ENCODE measurements at places on chromosomes 3 and 15.

GRCh38 chr15:26635614-26636013 is 137.3 kb downstream of the GABRB3 start:
- no peak for DNase-seq

DNA sequence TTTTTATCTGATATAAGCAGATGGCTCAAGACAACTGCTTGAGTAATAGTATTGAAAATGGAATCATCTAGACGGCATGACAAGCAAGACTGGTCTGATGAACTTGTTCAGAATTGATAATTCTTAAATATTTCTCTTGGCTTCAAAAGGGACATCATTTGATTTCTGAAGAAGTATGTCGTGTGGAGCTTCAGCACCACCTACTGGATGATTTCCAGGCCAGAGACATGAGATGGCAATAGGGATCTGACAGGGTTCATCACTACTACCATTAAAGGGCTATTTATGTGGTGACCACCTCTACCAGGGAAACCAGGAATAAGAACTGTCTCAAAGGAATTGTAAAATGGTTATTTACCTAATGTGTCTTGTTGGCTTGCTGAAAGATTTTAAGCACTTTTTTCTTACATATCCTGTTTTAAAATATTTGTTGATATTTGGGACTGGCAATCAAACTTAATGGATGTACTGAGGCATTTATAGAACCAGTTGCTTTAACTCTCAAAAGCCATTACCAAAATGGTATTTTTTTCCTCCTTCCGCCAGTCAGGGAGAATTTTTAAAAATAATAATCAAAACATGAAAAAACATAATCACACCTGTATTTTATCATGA is 99.5 kb upstream of the FAM98B start:
- peak; percentile 63 for DNase-seq

GRCh38 chr3:193168931-193169330 is 72.1 kb upstream of the PLAAT1 start:
- DNase-seq, result no peak

- no peak for DNase-seq
Measured at GRCh38 chr15:60479361-60480110, 594 bp upstream of the ICE2 start.

DNA sequence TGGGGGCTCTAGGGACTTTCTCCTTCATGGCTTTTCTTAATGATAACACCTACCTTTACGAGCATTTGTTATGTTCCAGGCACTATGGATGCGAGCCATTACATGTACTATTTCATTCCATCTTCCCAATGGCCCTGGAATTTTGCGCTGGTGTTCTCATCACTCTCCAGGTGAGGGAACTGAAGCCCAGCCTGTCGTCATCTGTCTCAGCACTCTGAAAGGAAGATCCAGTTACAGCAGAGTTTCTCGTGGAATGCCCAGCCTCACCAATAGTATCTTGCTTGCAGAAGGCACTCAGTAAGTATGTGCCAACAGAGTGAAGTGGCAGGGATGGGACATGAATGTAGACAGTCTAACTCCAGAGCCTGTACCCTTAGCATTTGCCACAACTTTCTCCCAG is 56.8 kb downstream of the NOX5 start:
- no peak for DNase-seq

- DNase-seq, result no peak
Measured at GRCh38 chr3:9976721-9977709, 9.6 kb downstream of the EMC3 start.

DNA sequence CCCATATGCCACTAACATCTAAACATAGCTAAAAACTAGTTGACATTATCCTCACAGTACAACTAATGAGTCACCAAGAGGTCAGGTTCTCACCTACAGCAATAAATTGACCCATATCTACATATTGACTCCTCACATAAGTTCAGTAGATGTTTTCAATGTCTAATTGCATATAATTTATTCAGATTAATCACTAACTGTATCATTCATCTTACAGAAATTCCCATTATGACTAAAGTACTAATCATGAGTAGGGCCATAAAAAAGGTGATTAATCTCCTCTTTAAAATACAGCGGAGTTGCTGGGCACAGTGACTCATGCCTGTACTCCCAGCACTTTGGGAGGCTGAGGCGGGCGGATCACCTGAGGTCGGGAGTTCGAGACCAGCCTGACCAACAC is 82.4 kb upstream of the ST3GAL6 start:
- DNase-seq, result no peak

GRCh38 chr3:66490984-66491383 is 9.8 kb downstream of the LRIG1 start:
- DNase-seq, result no peak

DNA sequence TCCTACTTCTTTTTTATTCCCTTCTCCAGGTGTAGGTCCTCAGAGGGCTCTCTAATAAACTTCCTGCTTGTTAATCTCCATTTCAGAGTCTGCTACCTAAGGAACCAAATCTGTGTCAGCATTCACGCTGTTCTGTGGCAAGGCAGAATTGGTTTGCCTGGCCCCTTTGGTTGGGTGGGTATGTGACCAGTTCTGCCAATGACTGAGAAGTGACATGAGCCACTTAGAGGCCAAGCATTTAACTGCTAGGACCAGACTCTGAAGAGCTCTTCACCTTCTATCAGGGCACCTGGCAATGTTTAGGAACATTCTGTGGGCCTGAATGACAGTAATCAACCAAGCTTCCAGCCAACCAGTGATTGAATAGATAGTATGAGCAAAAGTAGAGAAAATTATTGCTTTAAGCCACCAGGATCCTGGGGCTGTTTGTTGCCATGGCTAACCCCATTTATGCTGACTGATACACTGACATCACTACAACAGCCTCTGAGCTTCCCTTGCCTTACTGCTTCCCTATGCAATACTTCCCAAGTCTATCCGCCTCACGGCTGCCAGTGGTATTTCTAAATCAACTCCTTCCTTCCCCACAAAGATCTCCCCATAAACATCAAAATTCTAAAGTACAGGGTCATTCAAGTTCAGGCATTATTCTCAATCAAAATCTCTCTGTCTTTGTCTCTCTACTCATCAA is 7.6 kb downstream of the FRMD4B start:
- DNase-seq, result no peak

DNA sequence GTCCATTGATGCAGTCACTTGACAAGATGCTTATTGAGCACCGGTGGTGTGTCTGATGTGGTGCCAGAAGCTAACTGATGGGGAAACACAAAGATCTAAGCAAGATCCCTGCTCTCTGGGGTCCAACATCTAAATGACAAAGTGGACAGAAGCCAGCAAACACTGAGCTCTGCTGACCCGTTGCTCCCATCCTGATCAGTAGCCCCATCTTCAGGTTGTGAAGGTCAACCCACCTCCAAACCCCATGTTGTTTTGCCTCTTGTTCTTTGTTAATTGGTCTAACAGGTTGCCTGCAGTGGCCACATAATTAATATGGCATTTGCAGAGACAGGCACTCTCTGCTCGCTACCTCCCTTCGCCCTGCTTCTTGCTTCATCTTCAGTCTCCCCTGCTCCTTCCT is 21.5 kb upstream of the GLCE start:
- DNase-seq, result no peak

- no peak for DNase-seq
Measured at GRCh38 chr3:130601442-130601971, 84.5 kb downstream of the COL6A6 start.

DNA sequence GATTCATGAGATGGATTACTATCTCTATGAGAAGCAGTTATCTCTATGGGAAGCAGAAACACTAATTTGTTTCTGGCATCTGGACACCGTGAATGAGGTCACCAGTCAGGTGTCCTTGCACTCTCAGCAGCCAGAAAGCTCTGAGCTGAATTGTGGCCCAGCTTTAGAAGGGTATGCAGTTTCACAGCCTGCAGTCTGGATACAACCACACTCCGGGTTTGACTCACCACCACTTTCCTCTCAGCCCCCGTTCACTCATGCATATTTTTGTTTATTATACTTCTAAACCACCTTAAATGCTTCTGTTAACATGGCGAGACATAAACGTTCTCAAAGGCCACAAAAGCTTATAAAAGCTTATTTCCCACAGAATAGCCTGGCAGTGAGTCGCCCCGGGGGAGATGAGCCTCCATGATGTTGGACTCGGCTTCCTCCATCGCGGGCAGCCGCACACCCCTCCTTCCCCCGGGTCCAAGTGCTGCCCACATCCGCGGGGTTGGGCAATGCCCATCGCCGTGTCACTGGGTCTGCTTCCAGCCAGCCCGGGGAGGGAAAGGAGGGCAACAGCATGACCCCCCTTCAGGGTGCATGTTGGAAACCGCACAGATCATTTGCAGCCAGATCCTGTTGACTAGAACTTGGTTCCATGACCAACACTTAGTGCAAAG is 16.8 kb upstream of the SLC41A3 start:
- DNase-seq, result no peak

DNA sequence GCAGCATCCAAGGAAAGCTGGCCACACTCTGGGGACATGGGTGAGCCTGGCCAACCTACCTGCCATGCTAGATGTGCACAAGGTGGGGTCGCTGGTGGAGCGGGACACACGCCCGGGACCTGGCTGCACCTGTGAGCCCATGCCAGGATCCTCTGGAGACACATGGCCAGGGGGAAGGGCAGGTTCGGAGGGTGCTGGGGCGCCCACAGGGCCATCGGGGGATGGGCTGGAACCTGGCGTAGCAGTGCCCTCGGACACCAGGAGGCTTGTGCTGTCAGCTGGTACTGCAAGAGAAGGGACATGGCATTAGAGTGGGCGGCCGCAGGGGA is 143.4 kb downstream of the NSMCE3 start:
- no peak for DNase-seq

- no peak for DNase-seq
Measured at GRCh38 chr3:196149831-196150301, 61.3 kb downstream of the ZDHHC19 start.

DNA sequence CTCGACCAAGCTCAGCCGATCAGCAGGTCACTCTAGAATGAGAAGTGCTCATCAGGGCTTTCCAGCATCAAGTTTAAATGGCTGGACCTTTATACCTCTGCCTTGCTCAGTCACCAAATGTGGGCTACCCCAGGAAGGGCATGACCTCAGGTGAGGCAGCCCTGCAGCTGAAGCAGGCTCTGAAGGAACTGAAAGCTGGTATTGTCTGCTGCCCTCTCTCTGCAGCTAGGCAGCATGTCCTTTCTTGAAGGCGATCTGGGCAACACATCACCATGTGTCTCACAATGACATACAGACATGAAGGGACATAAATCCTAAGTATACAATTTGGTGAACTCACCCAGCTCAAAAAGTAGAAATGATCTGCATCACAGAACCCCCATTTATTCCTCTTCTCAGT is 38.7 kb upstream of the ARID3B start:
- no peak for DNase-seq

DNA sequence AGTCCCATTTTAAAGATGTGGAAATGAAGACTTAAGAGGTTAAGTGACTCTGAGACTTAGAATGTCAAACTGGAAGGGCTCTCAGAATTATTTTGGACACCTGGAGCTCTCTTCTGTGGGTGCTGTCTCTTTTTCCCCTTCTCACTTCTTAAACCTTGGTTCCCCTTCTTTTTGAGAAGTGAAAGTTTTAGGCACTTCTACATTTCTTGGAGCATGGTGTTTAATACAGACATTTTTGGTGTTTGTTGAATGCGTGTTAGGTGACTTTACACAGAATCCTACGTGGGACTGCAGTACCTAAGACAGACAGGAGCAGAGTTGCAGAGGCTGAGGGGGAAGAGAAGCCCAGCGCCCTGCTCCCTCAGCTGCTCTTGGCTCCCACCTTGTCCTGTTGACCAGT is 133.3 kb downstream of the MDFIC2 start:
- no peak for DNase-seq

DNA sequence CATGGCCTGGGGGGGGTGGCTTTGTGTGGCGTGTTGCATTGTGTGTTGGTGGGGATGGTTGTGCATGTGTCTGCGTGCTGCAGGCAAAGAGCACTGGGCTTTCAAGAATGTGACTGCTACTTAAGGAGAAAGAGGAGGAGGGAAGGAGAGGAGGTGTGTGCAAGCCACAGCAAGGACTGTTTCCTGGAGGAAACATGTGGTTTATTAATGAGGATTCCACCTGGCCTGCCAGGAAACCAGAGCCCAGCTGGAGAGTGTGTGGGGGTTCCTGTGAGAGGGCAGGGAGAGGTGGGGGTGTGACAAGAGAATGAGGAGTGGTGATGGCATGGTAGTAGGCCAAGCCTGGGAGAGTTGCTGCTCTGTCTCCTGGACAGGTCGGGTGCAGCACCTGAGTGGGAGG is 258.1 kb upstream of the ROPN1 start:
- DNase-seq, result no peak

- peak; percentile 20 for DNase-seq
Measured at GRCh38 chr3:13548696-13549622, at the start of gene FBLN2. FBLN2 (plus strand) TSS chr3:13549125; CDS start chr3:13570356, 21,231 bp downstream.

DNA sequence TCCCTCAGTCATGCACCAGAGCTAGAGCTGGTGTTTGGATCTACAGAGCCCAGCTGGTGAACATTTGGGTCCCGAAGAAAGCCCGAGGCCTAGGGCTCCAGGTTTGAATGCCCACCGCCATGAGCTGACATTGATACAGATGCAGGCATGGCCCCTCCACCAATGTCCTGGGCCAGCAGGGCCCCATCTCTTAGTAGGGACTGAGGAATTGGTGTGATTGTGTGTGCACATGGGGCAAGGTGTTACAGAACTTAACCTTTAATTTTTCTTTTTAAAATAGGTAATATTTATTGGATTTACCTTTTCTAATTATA is 11.0 kb downstream of the PODXL2 start:
- DNase-seq, result no peak

GRCh38 chr15:84961114-84961452 is 20.6 kb upstream of the PDE8A start:
- no peak for DNase-seq

DNA sequence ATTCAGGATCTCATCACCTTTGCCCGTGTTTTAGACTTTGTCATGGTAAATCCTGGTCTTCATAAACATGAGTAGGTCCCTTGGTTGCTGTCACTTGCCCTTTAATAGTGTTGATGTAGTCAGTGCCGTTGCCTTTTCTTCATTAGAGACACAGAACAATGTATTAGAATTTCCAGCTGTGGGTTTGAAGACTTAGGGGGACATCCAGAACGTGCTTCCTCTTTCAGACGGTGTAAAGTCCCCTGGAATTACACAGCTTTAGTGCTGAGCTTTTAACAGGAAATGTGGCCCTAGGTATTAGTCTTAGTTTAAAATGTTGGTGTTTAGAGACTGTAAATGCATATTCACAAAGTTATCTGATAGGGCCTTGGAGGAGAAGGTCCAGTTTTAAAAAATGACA is 8.8 kb upstream of the LRCH3 start:
- no peak for DNase-seq

- no peak for DNase-seq
Measured at GRCh38 chr3:161212906-161213305, 8.2 kb upstream of the NMD3 start.

DNA sequence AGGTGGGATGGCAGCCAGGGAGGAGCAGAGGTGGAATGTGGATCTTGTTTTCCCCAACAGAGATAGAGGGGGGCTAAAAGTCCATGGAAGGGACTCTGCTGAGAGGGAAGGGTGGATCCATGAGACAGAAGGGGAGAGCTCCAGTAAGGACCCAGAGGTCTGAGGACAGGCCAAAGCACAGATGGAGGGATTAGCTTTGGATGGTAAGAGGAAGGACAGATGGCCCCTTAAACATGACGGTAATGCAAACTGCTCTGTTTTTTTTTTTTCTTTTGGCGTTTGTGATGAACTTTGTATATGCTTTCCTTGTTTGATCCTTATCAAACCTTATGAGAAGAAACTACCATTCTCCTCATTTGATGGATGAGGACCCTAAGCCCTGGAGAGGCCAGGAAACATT is 96.2 kb downstream of the IGF1R start:
- DNase-seq, result no peak

All from CD4-positive, alpha-beta T cell treated with Interleukin-12 subunit alpha and Interleukin-12 subunit beta, for 1 hour (primary cell).